T-cell (primary cell): ENCODE measurements at places on chromosomes 6 and 20. TPM values are rescaled to one million over a fixed set of nuclear protein-coding genes. Genes with fewer than 3 reads are reported as not detected.

CALHM5 gene
- not detected for total RNA-seq

ADAT2 gene
- total RNA-seq, result 19.3 TPM

GRCh38 chr6:125129354-125129753 is 24.2 kb upstream of the TPD52L1 start:
- H3K27me3 ChIP-seq, result no peaks in the 10 kb centered on the region
- DNase-seq, result no peak
- no peaks in the 10 kb centered on the region for H3K4me1 ChIP-seq
- no peaks in the 10 kb centered on the region for H3K36me3 ChIP-seq
- no peak overlapping the region for H3K4me3 ChIP-seq
- H3K27ac ChIP-seq, result no peak overlapping the region

- H3K4me3 ChIP-seq, result no peak overlapping the region
- H3K27ac ChIP-seq, result no peak overlapping the region
- H3K4me1 ChIP-seq, result no peaks in the 10 kb centered on the region
- no peaks in the 10 kb centered on the region for H3K27me3 ChIP-seq
Observed at GRCh38 chr6:18352001-18352400, 35.1 kb upstream of the RNF144B start.

CLIC5 gene
- total RNA-seq, result 4.6 TPM

GRCh38 chr6:163485388-163485851 is 70.9 kb downstream of the QKI start:
- H3K27ac ChIP-seq, result no peak overlapping the region
- no peaks in the 10 kb centered on the region for H3K36me3 ChIP-seq
- H3K4me1 ChIP-seq, result peaks cover 11% of the 10 kb centered on the region

GRCh38 chr20:829551-829950 is 4.0 kb upstream of the FAM110A start:
- H3K4me1 ChIP-seq, result peaks cover 6% of the 10 kb centered on the region
- no peak overlapping the region for H3K27ac ChIP-seq
- H3K27me3 ChIP-seq, result no peaks in the 10 kb centered on the region
- DNase-seq, result no peak
- H3K36me3 ChIP-seq, result no peaks in the 10 kb centered on the region

MAP3K7 gene
- total RNA-seq, result 24.2 TPM

GRCh38 chr20:63487116-63487764 is 11.6 kb downstream of the EEF1A2 start:
- DNase-seq, result no peak
- H3K27me3 ChIP-seq, result peaks cover 86% of the 10 kb centered on the region
- H3K4me1 ChIP-seq, result no peaks in the 10 kb centered on the region
- H3K27ac ChIP-seq, result no peak overlapping the region
- no peaks in the 10 kb centered on the region for H3K36me3 ChIP-seq

DNA sequence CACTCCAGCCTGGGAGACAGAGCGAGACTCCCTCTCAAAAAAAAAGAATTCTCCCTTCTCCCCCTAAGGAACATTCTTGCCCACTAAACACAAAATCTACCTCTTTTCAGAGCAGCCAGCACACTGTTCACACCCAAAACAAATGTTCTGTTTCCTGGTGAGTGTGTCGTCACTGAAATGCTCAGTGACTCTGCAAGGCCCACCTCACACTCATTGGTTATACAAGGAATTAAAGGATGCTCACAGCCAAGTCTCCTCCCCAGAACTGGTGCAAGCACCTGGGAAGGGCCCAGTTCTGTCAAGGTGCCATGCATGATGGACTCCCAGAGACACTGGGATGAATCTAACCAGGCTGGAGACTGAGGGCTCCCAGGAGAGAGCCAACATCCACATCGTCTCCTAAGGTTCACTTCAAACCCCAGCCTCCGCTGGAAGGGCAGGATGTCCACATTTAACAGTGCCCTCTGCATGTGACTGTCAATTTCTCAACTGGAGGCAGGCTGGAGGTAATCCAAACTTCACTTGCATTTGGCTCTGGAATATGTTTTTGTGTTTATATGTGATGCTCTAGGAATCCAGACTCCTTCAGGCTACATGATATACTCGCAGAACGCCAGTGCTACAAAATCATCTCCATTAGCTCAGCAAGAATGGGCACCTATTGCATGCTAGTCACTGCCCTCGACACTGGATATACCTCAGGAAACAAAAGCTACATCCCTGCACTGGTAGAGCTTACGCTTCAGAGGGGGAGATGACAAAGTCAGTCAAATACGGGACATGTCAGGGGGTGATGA is 7.1 kb downstream of the RRBP1 start:
- H3K36me3 ChIP-seq, result peaks cover 4% of the 10 kb centered on the region
- H3K27ac ChIP-seq, result no peak overlapping the region
- no peaks in the 10 kb centered on the region for H3K27me3 ChIP-seq
- no peak overlapping the region for H3K4me3 ChIP-seq
- H3K4me1 ChIP-seq, result peaks cover 3% of the 10 kb centered on the region
- no peak for DNase-seq

- H3K4me1 ChIP-seq, result no peaks in the 10 kb centered on the region
- no peak for DNase-seq
- H3K36me3 ChIP-seq, result no peaks in the 10 kb centered on the region
- H3K27ac ChIP-seq, result no peak overlapping the region
- no peak overlapping the region for H3K4me3 ChIP-seq
Observed at GRCh38 chr6:134472046-134472445, 154.1 kb upstream of the SGK1 start.
